ENCODE measurements at places on chromosomes 2 and 18.

DNA sequence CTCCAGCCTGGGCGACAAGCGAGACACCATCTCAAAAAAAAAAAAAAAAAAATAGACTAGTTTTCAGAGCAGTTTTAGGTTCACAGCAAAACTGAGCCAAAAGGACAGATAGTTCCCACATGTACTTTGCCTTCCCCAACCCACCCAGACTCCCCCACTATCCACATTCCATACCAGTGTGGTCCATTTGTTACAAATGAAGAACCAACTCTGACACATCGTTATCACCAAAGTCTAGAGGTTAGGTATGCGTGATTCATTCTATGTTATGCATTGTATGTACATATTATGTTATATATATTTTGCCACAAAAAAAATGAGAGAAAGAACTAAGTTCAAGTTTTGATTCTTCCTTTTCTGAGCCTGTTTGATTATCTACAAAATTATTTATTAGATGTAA lies 3.5 kb downstream of the DUSP11 start:
- DNase-seq: no peak

DNA sequence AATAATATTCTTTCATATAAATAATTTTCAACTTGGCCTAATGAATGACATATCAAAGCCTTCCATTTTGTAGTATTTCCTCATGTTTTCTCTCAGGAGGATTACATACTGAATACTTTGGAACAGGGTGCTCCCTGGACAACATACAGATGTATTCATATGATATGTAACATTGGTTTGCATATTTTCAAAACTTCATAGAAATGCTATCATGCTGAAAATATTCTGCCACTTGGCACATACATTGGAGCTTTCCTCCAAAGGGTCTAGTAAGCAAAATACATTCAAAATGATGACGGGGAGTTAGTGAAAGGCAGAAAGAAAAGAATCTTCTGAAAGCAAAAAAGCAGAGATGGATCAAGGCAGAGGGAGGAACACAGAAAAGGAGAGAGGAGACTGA lies 38.1 kb upstream of the RTN4 start:
- DNase-seq: no peak

- DNase-seq: no peak
These were observed 13.1 kb downstream of the KLHL14 start for GRCh38 chr18:32759611-32760167.

- DNase-seq: peak; percentile 45
These were observed 198.0 kb upstream of the SALL3 start for GRCh38 chr18:78781601-78781960.

- no peak for DNase-seq
These were observed 30.1 kb upstream of the ZNF516 start for GRCh38 chr18:76524900-76525698.

- no peak for DNase-seq
These were observed 1.1 kb upstream of the TACR1 start for GRCh38 chr2:75200140-75201096.

- DNase-seq: no peak
These were observed 7.1 kb downstream of the SPRED2 start for GRCh38 chr2:65425276-65425675.

DNA sequence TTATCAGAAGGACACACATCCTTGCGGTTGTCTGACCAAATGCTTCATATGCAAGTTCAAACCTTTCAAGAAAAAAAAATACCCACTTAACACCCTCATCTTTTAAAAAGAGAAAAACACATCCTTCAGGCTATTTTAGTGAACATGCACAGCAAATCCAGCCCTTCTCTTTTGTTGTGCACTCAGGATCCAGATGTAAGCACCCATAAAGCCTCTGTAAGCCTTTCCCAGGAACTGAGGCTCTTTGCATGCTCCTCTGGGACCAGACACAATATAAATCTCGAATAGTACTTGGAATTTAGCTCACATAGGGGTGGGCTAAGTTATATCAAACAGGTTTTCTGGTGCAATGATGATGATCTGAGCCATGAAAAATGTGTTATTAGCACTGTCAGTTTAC lies 308.8 kb upstream of the FAM98A start:
- no peak for DNase-seq

DNA sequence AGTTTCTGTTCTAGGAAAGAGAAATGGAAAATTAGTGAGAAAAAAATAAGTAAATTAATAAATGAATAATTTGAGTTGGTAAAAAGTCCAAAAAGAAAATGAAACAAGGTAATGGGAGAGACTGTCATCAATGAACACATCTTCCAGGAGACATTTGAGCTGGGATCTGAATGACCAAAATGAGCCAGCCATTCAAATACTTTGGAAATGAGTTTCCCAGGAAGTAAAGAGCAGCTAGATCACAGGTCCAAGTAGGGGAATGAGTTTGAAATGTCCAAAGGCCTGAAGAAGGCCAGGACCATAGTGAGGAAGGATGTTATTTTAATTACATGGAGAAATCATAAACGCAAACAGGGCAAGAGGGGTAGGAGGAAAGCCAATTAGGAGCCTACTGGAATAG lies 6.6 kb upstream of the DNAH7 start:
- DNase-seq: no peak

DNA sequence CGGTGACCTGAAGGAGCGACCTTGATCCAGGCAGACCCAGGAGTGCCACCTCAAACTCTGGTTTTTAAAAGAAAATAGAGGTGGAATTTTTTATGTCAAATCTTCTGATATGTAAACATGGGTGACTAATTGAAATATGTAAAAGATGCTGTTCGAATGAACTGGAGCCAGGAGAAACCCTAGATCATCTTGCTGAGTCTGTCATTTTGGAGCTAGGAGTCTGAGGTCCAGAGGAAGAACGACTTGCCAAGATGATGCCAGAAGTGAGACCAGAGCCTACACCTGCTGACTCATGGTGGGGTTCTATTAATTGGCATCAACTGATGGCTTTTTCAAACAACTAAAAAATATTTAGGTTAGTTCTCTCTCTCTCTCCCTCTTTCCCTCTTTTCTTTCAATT lies 74.1 kb downstream of the ACAA2 start:
- DNase-seq: no peak

DNA sequence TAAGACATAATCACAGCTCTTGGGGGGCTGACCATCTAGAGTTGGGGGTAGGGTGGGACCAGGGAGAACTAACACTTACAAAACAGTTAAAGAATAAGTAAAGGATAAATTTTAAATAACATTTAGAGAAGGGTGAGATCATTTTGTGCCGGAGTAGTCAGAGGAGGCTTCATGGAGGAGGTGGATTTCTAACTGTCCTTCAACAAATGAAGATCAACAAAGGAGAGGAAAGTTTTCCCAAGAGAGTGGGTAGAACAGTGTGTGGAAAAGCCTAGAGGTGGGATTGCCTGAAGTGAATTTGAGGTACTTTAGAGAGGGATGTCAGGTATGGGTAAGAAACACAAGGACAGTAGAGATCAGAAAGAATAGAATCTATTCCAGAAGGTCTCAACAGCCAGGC lies 7.3 kb downstream of the PROKR1 start:
- DNase-seq: no peak

GRCh38 chr2:20917719-20918572 lies 95.0 kb upstream of the LDAH start:
- DNase-seq: no peak

- no peak for DNase-seq
These were observed 166.5 kb downstream of the ASB1 start for GRCh38 chr2:238593236-238593635.

GRCh38 chr2:112310906-112311305 lies 35.5 kb downstream of the ZC3H6 start:
- no peak for DNase-seq
